ENCODE measurements at places on chromosomes 2 and 18.

DNA sequence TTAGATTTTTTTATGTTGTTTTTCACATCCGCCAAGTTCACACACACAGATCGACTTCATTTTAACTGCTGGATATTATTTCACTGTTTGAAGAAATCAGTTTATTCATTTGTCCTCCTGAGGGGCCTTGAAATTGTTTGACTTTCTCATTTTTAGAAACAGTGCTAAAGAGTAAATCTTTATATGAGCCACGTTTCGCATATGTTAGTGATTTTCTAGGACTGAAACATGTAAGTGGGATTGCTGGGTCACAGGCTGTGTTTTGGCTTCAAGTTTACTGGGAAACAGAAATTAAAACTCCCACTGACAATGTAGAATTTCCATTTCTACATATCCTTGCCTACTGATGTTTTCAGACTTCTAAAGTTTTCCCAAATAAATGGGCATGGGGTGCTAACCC lies 363.8 kb downstream of the NCKAP5 start:
- DNase-seq = no peak

GRCh38 chr2:204033611-204034495 lies 97.3 kb downstream of the ICOS start:
- no peak for DNase-seq

DNA sequence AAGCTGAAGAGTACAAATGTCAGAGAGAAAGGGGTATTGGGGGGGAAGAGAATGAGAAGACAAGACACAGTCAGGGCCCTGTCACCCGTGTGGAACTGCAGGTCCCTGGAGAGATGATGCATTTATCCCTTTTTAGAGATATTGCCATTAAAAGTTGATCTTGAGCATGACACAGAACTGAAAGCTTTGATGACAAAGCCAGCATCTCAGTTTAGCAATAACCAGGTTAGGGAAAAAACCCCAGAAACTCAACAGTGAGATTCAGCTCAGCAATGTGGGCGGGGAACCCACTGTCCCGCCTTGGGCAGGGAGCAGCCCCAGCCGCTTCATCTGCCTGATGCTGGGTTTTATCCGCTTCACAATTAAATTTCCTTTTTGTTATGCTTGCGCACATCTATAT lies 181.1 kb downstream of the NEDD4L start:
- DNase-seq = no peak

GRCh38 chr18:26893996-26894395 lies 28.5 kb upstream of the AQP4 start:
- DNase-seq = no peak

DNA sequence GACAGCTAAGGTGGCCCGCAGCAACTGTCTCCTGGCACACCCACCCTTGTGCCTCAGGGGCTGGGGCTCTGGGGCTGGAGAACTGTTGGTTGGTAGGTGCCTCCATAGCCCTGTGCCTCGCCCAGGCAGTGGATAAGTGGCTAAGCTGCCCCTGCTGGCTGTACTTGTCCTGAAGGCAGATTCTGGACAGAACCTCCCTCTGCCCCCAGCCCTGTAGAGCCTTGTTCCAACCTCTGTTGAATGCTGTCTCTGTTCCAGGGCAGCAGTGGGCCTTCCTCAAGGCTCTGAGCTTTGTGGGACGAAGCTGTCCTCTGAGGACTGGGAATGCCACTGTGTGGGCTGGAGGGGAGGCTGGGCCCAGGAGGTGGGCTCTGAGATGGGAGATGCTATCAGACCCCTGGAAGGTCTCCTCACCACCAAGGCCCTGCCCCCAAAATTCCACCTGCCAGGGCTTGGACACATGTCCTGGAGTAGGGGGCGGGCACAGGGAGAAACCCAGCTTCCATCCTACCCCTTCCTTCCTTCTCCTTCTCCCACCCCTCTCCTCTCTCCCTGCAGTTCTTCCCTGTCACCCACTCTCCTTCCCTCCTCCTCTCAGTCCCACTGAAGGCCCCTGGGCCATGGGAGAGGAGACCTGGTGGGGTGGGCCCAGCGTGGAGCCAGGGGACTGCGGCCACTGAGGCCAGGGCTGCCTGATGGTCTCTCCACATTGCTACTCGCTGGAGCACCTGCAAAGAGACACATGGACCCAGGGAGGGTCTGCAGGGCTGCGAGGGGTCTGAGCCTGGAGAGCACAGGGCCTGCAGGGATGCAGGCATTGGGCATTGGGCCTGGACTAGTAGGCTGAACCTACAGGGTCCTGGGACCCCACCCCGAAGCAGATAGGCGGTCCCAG lies 1.7 kb upstream of the PDCD1 start:
- DNase-seq = no peak

GRCh38 chr2:173299764-173300163 lies 54.9 kb upstream of the CDCA7 start:
- no peak for DNase-seq

DNA sequence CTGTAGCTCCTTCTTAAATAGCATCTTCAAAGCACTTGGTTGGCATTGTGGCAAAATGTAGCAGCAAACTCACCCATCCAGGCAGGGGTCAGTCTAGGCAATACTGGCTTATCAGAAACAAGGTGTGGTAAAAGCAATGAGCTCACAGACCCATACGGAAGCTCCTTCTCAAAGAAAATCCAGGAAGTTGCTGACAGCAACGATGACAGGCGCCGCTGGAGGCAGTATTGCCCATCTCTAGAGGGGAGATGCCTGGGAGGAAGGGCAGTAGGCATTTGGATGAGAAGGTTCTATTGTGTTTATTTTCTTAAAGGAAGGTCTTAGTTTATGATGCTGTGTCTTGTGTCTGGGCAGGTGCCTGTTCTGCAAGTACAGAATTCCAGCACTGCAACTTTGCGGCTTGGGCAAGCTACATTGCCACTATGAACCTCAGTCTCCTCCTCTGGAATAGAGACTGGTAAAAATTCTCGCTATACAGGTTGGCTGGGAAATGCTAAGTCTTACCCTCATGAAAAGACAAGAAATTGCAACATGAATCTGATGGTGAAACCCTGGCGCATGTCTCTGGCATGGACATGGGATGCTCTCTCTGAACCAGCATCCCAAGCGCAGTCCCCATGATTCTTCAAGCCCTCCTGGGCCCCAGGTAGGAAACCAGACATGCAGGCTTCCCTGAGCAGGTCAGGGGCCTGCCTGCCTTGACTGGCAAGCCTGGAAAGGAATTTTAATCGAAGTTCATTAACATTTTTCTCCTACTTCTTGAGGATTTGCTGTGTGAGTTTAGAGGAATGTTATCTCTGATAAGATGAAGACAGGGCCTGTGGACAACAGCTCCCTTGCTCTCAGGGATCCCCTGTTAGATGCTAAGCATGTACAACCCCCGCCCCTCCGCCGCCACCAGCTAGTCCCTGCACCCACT lies 156.0 kb downstream of the TFCP2L1 start:
- no peak for DNase-seq
